CD8-positive, alpha-beta memory T cell (primary cell): ENCODE measurements at places on chromosomes 13 and 19. TPM values are rescaled to one million over a fixed set of nuclear protein-coding genes. Genes with fewer than 3 reads are reported as not detected.

- H3K4me3 ChIP-seq: no peak overlapping the region
- no peak for DNase-seq
- H3K27ac ChIP-seq: no peak overlapping the region
- H3K27me3 ChIP-seq: no peaks in the 10 kb centered on the region
- no peaks in the 10 kb centered on the region for H3K4me1 ChIP-seq
Measured at GRCh38 chr13:109655206-109655600, 131.2 kb downstream of the IRS2 start.

DNA sequence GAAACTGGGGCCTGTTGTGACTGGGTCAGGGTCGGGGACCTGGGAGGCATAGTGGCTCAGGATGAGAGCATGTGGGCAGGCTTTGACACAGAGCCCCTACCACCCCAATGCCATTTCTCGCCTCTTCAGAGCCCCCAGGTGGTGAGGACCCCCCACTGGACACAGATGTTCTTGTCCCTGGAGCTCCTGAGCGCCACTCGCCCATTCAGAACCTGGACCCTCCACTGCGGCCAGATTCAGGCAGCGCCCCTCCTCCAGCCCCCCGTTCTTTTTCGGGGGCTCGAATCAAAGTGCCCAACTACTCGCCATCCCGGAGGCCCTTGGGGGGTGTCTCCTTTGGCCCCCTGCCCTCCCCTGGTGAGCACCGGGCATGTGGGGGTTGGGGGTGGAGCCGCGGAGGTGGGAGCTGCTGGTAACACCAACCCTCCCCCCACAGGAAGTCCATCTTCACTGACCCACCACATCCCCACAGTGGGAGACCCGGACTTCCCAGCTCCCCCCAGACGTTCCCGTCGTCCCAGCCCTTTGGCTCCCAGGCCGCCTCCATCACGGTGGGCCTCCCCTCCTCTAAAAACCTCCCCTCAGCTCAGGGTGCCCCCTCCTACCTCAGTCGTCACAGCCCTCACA, 10.4 kb downstream of the IGFLR1 start:
- H3K4me3 ChIP-seq: no peak overlapping the region
- no peak for DNase-seq
- peaks cover 7% of the 10 kb centered on the region for H3K4me1 ChIP-seq
- H3K27ac ChIP-seq: no peak overlapping the region
- H3K27me3 ChIP-seq: no peaks in the 10 kb centered on the region

DNA sequence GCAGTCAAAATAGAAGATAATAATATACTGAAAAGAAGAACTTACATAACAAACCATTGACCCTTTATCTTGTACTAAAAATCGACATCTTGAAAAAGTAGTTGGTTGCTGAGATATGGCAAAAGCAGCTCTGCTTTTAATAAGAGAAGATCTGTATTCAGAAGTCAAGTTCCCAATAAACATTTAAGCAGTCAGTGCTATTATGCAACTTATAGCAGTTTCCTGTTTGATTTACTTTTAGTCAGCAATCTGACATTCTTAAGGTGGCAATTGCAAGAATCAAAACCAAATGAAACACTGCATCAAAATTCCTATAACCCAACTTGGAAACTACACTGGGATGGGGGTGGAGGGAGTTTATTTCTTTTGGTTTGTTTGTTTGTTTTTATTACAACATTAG, 165.5 kb downstream of the TBC1D4 start:
- H3K27me3 ChIP-seq: no peaks in the 10 kb centered on the region
- H3K4me1 ChIP-seq: peaks cover 18% of the 10 kb centered on the region
- no peak for DNase-seq
- no peak overlapping the region for H3K27ac ChIP-seq

GRCh38 chr19:38003438-38004185, 96.6 kb downstream of the SIPA1L3 start:
- H3K27ac ChIP-seq: no peak overlapping the region
- H3K4me3 ChIP-seq: no peak overlapping the region
- no peaks in the 10 kb centered on the region for H3K36me3 ChIP-seq
- no peaks in the 10 kb centered on the region for H3K27me3 ChIP-seq

GRCh38 chr13:68056816-68057710, 826.9 kb upstream of the PCDH9 start:
- H3K36me3 ChIP-seq: no peaks in the 10 kb centered on the region
- no peaks in the 10 kb centered on the region for H3K27me3 ChIP-seq
- no peak overlapping the region for H3K27ac ChIP-seq
- DNase-seq: no peak

Gene PRSS57
- not detected for total RNA-seq
